ENCODE measurements at places on chromosomes 2 and 18.

GRCh38 chr2:169509298-169509885 is at the start of gene KLHL41:
Gene KLHL41 (plus strand): TSS chr2:169509702. CDS start chr2:169509779, 77 bp downstream.
- no peak for DNase-seq

DNA sequence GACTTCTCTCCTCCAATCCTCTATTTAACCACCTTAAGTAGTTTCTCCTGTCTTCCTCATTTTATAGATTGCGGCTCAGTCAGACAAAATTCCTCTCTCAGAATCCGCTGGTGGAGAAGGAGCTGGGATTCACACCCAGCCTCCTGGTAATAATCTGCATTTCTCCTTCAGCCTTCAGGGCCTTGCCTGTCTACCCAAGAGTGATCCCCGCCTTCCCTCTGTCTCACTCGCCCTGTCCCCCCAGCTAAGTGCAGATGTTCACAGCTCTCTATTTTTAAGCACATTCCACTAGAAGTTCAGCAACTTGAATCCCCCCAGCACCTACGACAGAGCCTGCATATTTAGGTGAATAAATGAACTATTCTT is 212.5 kb upstream of the HAAO start:
- no peak for DNase-seq

- no peak for DNase-seq
Measured at GRCh38 chr2:231886071-231886681, 40.0 kb downstream of the NPPC start.

DNA sequence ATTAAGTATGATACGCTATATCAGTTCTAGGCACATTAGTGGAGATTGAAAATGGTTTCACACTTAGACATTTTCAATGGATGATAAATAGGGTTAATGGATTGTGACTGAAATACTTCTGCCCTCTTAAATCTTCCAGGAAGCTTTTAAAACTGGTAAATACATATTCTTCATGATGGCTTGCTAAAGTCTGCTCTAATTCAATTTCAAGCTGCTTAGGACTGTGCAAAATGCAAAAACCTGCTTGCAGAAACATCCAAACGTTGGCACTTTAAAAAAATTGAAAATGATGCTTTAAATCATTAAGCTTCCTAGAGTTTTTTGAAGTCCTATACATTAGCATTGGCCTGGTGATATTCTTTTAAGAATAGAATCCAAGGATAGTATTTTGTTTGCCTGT is 214.8 kb upstream of the FSHR start:
- no peak for DNase-seq

GRCh38 chr2:237541243-237541642 is 25.1 kb upstream of the PRLH start:
- no peak for DNase-seq

- no peak for DNase-seq
Measured at GRCh38 chr2:191857259-191857805, 10.4 kb upstream of the CAVIN2 start.

DNA sequence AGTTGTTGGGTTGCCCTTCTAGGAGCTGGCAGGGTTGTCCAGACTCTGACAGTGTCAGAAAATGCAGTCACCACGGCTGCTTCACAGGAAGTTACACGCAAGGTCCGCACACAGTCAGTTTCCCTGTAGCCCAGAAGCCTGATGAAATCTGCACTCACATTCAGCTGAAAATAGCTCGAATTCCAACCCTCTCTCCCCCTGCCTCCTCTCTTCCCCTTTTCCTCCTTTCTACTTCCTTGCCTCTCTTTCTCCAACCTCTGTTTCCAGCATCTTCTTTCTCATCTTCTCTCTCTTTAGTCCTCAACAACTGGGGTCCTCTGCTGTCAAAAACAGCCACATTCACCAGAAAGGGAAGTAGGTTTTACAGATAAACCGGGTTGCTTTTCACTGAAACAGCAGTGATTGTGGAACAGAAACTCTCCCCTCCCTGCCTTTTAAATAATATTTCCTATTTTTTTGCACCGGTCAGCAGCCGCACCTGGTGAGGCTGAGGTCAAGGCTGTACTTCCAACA is 69.3 kb downstream of the BCL11A start:
- no peak for DNase-seq

GRCh38 chr2:28855977-28856376 is 14.1 kb downstream of the TRMT61B start:
- no peak for DNase-seq

DNA sequence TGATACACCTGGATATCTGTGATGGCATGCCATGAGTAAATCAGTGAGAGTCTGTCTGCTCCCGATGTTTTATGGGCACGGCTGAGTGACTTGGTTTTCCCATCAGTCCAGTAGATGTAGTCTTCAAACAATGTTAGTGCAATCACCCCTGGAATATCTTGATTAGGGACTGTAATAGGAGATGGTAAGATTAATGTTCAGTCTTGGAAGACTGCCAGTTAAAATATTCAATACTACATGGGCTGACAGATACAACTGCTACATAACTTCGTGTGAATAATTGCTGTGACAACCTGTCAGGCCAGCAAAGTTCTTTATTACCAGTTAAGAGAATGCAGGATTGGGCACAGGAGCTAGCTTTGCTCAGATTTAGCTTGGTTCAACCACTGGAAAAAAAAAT is 1673.3 kb downstream of the LRP1B start:
- DNase-seq, result no peak

DNA sequence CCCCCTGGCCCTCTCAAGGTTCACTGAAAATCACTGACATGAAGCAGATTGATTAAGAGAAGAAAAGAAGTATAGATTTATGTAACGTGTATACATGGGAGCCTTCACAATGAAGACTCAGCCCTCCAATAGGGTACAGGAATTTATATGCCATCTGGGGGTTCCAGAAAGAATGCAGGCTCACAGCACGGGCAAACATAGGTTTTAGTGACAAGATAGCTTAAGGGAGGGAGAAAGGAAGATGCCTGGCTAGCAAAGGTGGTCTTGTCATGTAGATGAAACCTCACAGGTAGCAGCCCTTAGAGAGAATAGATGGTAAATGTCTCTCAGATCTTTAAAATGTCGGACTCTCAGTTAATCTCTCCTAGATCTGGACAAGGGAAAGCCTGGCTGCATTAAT is 173.9 kb downstream of the RNF152 start:
- no peak for DNase-seq

GRCh38 chr2:110732422-110733413 is at the start of gene ACOXL:
Gene ACOXL (plus strand): TSS chr2:110732573. CDS start chr2:110768390, 35,817 bp downstream.
- no peak for DNase-seq

DNA sequence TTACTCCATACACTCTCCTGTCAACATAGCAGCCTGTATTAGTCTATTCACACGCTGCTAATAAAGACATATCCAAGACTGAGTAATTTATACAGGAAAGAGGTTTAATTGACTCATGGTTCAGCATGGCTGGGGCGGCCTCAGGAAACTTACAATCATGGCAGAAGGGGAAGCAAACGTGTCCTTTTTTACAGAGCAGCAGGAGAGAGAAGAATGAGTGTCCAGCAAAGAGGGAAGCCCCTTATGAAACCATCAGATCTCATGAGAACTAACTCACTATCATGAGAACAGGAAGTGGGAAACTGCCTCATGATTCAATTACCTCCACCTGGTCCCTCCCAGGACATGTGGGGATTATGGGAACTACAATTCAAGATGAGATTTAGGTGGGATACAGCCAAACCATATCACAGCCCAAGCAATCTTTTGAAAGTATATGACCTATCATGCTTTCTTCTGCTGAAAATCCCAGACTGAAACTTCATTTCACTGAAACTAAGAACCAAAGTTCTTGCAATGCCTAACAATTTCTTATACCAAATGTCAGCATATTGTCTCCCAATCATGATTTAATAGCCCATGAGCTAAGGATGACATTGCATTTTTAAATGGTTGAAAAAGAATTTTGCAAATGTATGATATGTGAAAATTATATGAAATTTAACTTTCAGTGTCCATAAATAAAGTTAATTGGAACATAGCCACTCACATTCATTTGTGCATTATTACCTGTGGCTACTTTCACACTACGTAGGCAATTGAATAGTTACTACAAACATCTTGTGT is 686.8 kb upstream of the ZEB2 start:
- no peak for DNase-seq

DNA sequence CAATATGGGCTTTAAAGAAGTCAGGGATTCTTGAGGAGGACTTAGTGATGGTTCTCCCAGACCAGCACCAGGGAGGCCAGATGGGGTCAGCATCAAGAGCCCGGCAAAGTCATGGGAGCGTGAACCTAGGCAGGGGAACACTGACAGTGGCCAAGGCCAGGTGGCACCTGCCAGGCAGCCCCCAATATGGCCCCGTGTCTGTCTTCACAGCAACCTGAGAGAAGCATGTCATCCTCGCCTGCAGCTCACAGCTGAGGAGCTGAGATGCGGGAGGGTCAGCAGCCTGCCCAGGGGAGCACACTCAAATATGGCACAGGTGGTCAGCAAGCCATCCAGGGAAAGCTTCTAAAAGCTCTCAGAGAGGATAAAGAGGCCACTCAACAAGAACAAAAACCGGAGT is 105.7 kb upstream of the GPC1 start:
- DNase-seq, result no peak

DNA sequence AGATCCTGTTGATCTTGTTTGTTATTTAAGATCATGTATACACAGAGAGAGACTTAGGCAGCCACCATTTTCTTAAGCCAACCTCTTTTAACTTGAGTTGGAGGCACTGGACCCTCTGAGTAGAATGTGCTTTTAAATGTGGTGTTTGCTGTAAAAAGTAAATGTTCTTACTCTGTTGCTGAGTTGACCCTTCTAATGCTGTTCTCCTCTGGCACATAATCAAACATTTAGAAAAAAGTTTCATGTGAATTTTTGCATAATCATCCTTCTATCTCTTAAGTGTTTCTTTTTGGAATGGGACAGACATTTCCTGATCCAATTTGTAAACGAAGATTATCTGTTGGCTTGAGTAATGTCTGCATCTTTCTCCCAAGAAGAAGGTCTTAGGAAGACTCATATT is 255.1 kb upstream of the ETAA1 start:
- DNase-seq, result no peak

DNA sequence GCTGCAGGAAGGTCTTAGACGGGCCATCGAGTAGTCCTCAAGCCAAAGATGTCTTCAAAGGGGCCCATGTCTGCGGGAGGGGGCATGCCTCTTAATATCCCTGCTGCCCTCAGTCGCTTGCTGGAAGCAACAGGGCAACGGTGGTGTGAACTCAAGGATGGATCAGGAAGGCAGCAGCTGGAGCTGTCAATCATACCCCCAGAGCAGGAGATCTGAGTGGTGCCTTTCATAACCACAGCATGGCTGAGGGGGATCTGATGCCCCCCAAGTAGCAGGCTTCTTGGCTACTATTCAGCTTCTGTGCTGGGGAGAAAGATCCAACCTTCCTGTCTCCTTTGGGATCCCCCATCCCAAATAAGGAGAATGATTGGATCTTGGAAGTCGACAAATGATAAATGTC is 46.4 kb downstream of the INSIG2 start:
- no peak for DNase-seq

GRCh38 chr2:53949457-53949856 is 21.3 kb downstream of the PSME4 start:
- no peak for DNase-seq

DNA sequence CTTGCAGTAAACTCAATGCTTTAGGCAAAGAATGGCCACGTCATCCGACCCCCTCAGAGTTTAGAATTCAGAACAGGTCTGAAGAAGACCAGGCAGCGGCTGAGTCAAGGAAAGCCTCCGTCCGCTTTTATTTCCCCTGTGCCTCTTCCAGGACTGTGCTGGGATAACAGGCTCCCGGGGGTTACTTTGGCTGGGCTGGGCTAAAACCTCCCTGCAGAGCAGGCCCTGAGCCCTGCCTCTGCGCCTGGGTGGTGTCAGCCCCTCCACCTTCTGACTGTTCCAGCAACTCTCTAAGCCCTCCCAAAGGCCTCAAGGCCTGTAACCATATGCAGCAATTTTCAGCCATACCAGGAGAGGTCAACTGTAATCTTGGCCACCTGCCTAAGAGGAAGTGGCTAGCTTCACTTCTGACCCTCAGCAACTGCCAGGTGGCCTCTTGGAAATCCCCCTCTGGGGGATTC is 166.5 kb downstream of the RPIA start:
- DNase-seq, result no peak

DNA sequence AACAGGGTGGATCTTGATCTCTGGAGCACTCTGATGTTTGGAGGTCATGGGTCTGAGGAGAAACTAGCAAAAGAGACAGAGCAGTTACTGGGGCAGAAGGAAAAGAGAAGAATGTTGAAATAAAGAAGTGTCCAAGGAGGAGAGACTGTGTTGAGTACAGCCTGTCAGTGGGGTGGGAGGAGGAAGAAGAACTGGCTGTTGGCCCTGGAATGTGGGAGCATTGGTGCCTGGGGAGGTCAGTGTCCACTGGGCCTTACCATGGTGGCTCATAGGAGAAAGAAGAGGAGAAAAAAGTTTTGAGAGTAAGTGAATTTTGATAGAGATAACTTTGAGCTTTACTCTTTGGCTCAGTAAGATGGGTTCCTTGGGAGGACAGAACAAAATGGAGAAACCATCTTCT is 499.0 kb downstream of the TXNL1 start:
- DNase-seq, result no peak

DNA sequence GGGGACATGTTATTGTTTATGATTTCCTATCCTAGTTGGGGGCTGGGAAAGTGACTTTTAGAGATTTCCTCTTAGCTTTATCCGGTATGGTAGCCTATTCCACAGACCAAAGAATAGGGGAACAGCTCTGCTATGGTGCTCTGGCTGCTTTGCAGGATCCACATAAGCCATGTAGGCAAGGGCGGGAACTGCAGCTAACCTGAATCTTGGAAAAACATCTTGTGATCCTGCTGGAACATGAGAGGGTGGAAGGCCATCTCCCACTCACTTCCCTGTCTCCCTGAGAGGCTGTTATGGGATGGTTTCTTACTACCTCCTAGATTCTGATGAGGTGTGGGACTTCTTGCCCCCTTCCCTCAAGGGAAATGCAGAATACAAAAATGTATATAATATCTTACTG is 2.0 kb upstream of the DARS1 start:
- no peak for DNase-seq

DNA sequence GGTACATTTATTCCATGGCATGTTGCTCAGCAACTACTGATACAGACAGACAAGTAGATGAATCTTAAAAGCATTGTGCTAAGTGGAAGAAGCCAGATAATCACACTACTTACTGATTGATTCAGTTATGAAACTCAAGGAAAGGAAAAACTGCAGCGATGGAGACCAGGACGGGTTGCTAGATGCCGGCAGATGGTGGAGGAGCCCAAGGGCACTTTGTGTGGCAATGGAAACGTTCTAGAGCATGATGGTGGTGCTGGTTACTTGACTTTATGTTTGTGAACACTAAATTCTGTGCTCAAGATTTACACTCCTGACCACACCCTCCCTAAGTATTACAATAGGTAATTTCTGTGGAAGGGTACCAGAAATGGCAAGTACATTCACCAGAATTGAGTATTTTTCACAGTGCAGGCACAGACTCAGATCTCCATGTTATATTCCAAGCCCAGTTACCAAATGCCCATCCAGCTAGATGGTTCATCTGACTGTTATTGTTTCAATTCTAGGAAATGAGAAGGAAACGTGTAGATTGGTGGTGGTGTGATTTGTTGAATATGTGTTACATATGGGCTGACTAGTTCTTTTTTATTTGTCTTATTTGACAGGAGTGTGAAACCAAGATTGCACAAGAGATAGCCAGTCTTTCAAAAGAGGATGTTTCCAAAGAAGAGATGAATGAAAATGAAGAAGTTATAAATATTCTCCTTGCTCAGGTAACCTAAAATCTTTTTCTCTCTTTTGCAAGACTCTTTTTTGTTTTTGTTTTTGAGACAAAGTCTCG is 55.1 kb downstream of the RALBP1 start:
- DNase-seq, result no peak
